ENCODE measurements at places on chromosomes 5 and 9. TPM values are rescaled to one million over a fixed set of nuclear protein-coding genes. Genes with fewer than 3 reads are reported as not detected.

DNA sequence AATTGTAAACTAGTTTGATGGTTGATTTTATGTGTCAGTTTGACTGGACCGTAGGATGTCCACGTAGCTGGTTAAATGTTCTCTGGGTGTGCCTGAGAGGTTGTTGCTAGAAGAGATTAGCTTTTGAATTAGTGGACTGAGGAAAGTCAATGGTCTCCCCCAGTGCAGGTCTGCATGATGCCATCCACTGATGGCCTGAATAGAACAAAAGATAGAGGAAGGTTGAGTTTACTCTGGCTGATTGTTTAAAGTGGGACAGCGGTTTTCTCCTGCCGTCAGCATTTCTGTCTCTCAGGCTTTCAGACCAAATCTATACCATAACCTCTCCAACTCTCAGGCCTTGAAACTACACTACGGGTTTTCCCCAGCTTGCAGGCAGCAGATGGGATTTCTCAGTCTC lies 899.2 kb upstream of the WWC1 start:
- H3K27me3 ChIP-seq, result no peaks in the 10 kb centered on the region
- H3K27ac ChIP-seq, result no peak overlapping the region
- H3K4me3 ChIP-seq, result no peak overlapping the region
- H3K4me1 ChIP-seq, result no peaks in the 10 kb centered on the region

DNA sequence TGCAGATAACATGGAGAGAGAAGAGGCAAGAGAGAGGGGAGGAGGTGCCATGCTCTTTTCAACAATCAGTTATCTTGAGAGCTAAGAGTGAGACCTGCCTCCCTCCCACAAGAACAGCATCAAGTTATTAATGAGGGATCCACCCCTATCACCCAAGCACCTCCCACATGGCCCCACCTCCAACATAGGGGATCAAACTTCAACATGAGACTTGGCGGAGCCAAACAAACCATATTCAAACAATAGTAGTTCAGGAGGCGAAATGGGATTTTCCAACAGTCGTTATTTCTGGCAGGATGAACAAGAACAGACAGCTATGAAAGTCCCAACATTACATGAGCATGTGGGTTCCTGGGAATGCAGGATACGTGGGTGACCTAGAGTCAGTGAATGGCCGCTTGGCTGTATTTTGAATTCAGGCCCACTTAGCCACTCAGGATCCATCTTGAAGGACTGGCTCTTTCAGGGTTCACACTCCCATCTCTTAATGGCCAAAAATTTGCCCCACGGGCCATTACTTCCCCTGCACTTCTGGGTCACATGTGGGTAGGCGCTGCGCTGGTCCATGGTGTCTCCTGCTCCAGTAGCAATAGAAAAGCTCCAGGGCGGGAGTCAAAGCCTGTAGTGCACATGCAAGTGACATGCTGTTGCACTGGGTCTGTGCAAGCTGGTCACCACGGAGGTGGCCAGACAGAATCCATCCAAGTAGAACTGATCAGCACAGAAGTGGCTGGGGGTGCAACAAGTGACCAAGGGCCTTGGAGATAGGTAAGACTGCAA lies 7.1 kb upstream of the FAF2 start:
- no peak overlapping the region for H3K4me3 ChIP-seq
- H3K27me3 ChIP-seq, result no peaks in the 10 kb centered on the region
- H3K4me1 ChIP-seq, result peaks cover 52% of the 10 kb centered on the region
- H3K27ac ChIP-seq, result 0 out of 2 replicates have a peak overlapping the region, but pooled peaks have one; percentile 12
- no peaks in the 10 kb centered on the region for H3K36me3 ChIP-seq
- peak; percentile 58 for DNase-seq

GRCh38 chr5:116577064-116577788 lies 2.6 kb upstream of the SEMA6A start:
- peaks cover 29% of the 10 kb centered on the region for H3K4me1 ChIP-seq
- H3K36me3 ChIP-seq, result no peaks in the 10 kb centered on the region
- no peak overlapping the region for H3K4me3 ChIP-seq

DNA sequence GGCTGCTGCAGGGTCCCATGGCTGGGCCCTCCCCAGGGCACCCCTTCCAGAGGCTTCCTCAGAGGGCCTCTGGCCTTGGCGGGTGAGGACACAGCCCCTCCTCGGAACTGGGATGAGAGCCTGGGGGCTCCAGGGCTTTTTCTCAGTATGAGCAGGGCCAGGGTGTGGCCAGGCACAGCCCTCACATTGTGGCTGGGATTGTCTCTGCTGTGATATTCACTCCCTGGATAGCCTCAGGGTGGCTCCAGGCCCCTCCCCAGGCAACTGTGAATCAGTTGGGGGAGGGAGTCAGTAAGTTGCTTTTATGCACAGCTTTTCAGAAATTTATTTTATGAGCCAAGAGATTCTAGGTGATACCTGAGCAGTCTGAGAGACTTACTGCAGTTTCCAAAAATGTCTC lies 135.7 kb downstream of the CACNA1B start:
- H3K27ac ChIP-seq, result no peak overlapping the region
- no peak for DNase-seq
- no peaks in the 10 kb centered on the region for H3K27me3 ChIP-seq
- H3K36me3 ChIP-seq, result no peaks in the 10 kb centered on the region
- no peak overlapping the region for H3K4me3 ChIP-seq

DNA sequence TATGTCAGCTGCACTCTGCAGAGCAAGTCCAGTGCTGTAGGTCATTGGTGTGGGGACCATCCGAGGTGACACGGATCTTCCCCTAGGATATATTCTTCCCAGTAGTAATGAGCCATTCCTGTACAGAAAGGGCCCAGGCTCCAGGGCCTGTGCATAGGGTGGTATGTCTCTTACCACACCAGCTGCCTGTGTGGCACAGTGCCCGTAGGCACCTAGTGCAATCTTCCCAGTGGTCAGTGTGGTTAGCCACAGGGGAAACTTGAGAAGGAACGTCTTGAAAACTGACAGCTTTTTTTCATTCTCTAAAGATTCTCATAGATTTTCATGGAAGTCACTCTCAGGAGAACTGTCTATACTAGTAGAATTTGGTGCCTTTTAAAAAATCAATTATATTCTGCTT lies 39.8 kb downstream of the CYSTM1 start:
- no peaks in the 10 kb centered on the region for H3K36me3 ChIP-seq
- no peak overlapping the region for H3K4me3 ChIP-seq
- H3K27ac ChIP-seq, result no peak overlapping the region
- DNase-seq, result peak; percentile 32

GRCh38 chr5:10199692-10200091 lies 50.0 kb downstream of the ATPSCKMT start:
- no peaks in the 10 kb centered on the region for H3K4me1 ChIP-seq
- no peak overlapping the region for H3K27ac ChIP-seq
- H3K4me3 ChIP-seq, result no peak overlapping the region
- no peak for DNase-seq
- H3K36me3 ChIP-seq, result no peaks in the 10 kb centered on the region
- H3K27me3 ChIP-seq, result no peaks in the 10 kb centered on the region

SPATA9 gene
- 1.4 TPM for total RNA-seq

IL33 gene
- not detected for total RNA-seq

CANX gene
- 826 TPM for total RNA-seq

PCDHGA11 gene
- total RNA-seq, result 0.22 TPM

CEP78 gene
- total RNA-seq, result 53.4 TPM

TMEM215 gene
- not detected for total RNA-seq
